ENCODE measurements at places on chromosomes 4 and X.

GRCh38 chr4:15333692-15334633 is 93.9 kb upstream of the C1QTNF7 start:
- no peak for DNase-seq

DNA sequence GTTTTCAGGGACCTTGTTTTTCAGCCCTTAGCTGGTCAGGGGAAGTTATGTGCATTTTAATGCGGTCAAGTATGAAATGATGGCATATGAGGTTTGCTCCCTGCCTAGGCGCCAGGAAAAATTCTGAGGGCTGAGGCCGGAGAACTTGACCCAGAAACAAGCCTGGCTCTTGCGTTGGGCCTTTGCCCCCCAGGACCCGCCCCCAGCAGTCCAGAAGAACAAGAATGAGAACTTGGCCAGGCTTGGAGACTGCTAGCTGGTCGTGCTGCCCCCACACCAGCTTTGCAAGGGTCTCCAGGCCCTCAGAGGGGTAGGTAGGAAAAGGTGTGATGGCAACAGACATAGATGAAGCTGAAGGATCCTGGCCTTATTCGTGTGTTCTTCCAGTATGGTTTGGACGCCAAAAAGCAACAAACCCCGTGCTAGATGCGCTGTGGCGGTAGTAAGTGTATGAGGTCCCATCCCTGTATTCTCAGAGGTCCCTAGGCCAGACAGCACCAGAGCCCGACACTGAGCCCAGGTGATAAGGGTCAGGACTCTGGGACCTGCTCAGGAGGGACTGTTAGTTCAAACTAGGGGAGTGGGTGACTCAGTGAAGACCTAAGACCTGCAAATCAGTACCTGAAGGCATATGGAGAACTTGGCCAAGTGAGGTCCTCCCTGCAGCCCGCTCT is 10.5 kb downstream of the NKX3-2 start:
- no peak for DNase-seq

DNA sequence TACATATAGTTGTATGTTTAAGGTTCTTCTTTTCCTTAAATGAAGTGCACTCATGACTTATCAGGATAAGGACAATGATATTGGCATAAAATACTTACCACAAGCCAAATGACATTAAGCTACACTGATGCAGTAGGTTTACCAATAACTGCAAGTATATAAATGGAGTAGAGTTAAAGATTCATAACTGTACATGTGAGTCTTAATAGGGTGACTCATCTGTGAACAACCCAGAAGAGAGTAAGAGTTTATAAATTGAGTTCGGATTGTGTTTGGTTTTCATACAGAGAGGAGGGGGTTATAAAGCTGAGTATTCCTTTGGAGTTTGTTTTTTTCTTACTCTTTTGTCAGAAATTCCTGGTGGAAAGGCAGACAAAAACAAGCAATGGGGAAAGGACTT is 144.8 kb downstream of the TLL1 start:
- DNase-seq, result no peak

- DNase-seq, result no peak
These were observed 105.5 kb upstream of the OTUD4 start for GRCh38 chr4:145285928-145286327.

DNA sequence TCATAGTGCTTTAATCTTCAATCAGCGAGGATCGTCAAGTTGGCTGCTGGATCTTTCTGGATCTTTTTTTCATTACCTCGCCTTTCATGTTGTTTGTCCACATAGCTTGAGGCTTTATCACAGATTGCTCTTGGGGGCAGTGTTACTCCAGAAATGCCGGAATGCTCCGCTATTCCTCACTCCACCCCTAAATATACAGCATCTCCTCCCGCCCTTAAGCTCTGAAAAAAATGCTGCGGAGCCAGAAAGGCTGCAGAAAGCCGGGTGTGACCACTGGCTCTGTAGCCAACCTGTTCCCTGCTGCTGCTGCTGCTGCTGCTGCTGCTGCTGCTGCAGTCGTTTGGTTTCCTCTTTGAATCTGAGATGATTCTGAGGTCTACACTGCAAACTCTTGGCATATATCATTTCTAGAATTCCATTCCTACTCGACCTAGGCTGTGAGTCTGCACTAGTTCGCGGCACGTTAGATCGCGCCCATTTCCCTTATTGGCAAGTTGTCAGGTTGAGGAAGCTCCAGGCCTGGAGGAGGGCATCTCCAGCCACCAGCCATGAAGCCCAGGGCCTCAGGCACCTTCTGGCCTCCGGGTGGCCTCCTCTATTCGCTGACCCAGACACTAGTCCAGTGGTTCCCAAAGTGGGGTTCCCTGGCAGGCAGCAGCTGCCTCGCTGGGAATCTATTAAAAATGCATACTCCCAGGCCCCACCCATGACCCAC is 34.2 kb downstream of the WDR13 start:
- DNase-seq, result peak; percentile 70

DNA sequence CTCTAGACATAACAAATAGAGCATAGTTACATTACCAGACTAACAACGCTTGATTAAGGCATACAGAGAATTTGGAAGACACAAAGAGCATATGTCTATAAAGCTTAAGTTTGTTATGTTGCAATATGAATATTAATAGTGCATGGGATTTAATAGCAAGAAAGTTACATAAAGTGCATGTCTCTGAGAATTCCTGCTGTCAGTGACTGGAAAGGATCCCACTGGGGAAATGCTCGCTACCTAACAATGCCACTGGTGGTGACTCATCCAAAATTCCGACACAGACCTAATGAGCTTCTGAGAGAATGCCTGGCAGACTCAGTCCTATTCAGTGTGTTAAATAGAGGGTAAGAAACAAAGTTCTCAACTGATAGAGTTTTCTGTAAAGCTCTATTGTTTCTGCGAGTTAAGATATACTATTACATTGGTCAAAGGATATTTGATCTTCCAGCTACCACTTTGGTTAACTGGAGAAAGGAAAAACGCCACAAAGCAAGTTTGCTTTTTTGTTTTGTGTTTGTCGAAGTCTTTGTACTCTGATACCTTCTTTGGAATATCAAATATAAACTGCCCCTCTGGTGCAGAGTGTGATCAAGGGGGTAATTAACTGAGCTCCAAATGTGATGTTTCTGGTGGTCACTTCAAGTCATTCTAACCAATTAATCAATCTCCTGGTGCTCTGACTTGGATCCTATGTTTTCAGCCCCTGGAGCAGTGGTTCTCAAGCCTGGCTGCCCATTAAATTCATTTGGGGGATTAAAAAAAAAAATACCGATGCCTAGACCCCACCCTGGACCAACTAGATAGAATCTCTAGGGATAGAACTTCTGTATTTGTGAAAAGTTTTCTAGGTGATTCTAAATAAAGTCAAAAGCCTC is 107.9 kb downstream of the PALLD start:
- DNase-seq, result no peak

- no peak for DNase-seq
These were observed 11.1 kb upstream of the GPR101 start for GRCh38 chrX:137044893-137045292.
